Natural killer cell (primary cell): ENCODE measurements at places on chromosomes 7 and 10.

- DNase-seq: no peak
Observed at GRCh38 chr10:1110674-1111119, 54.5 kb downstream of the WDR37 start.

- no peak for DNase-seq
Observed at GRCh38 chr7:85627791-85628586, 441.1 kb upstream of the SEMA3D start.

- no peak for DNase-seq
Observed at GRCh38 chr7:102188746-102189145, 97.9 kb upstream of the SH2B2 start.

DNA sequence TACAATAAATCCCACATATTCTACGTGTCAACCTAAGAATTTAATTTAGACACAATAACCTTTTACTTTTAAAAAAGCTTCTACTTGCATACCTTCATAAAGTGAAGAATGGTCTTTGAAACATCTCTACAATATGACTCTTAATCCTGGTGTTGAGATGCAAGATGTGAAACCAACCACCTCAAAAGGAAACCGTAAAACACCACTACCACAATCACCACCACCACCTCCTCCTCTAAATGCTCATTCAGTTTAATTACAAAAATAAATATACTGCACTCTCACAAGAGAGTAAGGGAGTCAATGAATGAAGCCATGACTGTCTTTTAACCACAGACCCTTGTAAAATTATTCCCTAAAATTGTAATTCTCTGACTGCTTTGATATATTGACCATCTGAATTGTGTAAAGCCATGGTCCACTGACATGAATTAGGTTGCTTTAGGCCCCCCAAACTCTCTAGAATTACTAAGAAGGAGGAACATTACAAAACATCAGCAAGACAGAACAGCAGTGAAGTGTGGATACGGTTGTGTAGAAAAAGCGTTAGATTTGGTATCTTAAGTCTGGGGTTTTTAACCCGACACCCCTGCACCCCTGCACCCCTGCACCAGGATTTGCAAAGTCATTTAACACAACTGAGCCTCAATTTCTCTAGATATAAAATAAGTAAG lies 171.4 kb downstream of the SFMBT2 start:
- no peak for DNase-seq

GRCh38 chr10:123622381-123622780 lies 43.8 kb upstream of the GPR26 start:
- DNase-seq: no peak

- no peak for DNase-seq
Observed at GRCh38 chr10:126073606-126074005, 177.2 kb downstream of the FANK1 start.

GRCh38 chr10:71964743-71965515 lies 734 bp downstream of the CHST3 start:
- peak; percentile 23 for DNase-seq

DNA sequence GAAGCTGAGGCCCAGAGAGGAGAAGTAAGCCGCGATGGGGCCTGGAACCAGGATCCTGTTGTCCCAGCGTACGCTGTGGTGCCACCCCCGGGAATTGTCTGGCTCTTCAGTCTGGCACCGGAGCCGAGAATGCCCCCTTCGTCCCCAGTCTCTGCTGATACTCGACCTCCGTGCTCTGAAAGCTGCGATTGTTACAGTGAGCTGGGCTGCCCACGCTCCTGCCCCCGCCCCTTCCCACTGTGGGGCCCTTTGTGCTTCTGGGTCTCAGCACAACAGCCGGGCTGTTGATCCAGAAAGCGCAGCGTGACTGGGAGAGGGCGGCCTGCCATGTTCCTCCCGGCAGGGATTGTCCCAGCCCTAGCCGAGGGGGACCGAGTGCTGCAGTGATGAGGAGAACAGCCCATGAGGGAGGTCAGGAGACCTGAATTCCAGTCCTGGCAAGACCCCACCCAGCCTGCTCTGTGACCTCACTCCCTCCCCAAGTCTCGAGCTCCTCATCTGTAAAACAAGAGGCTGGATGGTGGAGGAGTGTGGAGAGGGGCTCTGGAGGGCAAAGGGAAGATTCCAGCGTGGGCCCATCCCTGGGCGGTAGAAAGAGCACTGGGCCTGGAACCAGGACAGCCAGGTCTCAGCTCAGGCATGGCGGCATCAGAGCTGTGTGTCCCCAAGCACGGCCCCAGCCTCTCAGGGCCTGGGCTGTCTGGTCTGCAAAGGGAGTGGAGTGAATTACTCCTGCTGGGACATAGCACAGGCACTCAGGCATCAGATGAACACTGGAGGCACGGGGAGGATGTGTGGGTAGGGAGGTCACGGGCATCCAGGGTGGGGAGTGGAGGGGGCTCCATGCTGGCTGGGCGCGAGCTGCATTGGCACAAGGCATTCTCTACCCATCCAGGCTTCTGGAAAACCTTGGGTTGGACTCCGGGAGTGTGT lies 43.6 kb downstream of the TSPAN15 start:
- DNase-seq: no peak

DNA sequence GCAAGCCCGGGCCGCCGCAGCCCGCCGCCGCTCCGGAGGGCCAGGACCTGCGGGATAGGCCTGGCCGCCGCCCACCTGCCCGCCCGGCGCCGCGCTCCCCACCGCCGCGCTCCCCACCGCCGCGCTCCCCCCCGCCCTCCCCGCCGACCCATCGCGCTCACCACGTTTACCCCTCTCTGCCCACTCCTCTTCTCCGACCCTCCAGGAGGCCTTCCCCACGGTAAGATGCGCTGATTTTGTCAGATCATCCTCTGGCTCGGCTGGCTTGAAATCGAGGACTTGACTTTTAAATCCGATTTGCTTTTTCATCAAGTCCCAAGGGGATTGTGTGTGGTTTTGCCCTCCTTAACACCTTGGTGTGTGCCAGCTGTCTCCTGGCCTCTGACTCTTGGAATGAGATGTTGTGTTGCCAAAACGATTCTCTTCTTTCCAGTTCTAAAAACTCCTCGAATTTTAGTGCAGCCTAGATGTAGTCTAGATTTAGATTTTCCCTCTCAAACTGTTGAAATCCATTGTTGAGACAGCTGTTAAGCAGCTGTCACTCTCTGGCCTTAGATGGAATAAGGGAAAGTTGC lies 738 bp downstream of the POM121 start:
- no peak for DNase-seq

DNA sequence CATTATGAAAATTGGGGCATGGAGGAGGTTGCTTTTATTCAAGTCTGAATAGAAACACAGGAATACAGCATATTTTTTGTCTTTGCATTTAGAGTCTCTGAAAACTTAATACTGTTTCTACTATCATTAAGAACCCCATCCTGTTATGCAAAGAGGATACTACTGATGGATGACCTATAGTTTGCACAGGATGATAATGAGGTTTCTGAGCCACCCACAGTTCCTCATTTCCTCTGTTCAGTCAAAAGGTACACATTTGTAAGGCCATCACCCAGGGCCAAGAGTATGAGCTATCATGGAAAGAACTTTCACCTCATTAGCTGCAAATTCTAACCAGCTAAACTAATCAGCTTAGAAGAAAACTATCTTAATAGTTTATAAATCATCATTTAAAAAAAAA lies 213.0 kb upstream of the CHRM2 start:
- DNase-seq: no peak

- DNase-seq: no peak
Observed at GRCh38 chr7:76054123-76055120, 6.5 kb downstream of the MDH2 start.

DNA sequence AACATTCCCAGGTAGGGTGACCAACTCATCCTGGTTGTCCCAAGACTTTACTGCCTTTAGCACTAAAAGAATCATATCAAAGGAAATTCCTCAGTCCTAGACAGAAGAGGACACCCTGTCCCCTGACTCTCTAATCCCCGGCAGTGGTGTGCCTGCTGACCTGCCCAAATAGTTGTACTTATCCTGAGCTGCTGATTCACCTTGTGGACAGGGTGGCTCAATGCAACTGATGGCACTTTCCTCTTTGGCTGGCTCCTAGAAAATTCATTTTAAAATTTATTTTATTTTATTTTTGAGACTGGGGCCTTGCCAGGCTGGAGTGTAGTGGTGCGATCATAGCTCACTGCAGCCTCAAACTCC lies 111.7 kb downstream of the JCAD start:
- no peak for DNase-seq

DNA sequence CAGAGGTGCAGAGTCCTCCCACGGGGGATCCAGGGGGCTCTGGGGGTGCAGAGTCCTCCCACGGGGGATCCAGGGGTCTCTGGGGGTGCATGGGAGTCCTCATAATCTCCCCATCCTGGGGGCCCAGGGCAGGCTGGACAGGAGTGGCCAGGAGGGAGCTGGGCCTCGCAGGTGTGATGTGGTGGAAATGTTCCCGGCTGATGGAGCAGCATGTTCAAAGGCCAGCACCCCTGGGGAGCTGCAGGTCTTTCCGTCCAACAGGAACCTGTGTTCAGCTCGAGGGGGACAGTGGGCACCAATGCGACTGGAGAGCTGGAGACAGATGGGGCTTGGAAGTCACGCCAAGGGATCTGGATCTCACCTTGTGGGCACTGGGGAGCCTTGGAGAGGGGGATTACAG lies 38.5 kb upstream of the PSMG3 start:
- no peak for DNase-seq

DNA sequence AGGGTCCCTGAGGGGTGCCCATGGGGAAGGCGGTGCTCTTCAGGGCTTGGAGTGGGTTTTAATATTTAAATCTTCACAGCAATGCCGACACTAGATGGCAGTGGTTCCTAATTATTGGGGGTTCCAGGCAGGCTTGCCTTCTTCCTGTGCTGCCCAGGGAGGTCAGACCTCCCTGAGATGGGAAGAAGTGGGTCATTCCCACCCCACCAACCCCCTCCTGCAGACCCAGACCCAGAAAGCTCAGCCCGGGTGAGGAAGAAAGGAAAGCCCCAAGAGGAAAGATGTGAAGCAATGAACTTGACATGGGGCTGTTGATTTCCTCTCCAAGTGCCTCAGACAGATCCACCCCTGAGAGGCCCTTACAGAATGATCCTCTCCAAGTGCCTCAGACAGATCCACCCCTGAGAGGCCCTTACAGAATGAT lies 85.1 kb upstream of the LANCL2 start:
- peak; percentile 84 for DNase-seq

GRCh38 chr7:118094044-118094443 lies 89.9 kb upstream of the LSM8 start:
- no peak for DNase-seq

DNA sequence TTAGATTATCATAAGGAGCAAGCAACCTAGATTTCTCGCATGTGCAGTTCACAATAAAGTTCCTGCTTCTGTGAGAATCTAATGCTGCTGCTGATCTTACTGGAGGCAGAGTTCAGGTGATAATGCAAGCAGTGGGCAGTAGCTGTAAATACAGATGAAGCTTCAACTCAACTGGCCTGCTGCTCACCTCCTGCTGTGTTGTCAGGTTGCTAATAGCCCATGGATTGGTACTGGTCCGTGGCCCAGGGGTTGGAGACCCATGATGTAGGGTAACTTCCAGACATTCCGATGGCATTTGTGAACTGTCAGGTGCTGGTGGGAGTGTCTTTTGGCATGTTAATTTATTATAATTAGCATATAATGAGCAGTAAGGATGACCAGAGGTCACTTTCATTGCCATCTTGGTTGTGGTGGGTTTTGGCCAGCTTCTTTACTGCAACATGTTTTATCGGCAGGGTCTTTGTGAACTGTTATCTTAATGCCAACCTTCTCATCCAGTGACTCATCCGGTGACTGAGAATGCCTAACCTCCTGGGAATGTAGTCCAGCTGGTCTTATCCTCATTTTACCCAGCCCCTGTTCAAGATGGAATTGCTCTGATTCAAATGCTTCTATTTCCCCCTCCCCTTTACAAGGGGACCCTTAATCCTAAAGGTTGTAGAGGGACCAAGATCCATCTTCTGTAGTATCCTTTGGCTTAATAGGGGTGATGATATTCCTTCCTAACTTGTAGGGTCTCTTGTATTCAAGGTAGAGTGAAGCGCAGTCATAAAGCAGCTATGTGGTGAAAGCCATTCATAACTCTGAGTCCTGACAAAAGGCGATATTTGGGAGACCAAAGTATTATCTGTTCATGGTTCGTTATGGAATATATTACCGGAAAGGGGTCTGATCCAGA lies 165.8 kb downstream of the CCSER2 start:
- DNase-seq: no peak

- DNase-seq: no peak
Observed at GRCh38 chr10:119725517-119725827, 378 bp upstream of the INPP5F start.
